ENCODE measurements at places on chromosomes 7 and 10. TPM values are rescaled to one million over a fixed set of nuclear protein-coding genes. Genes with fewer than 3 reads are reported as not detected.

GRCh38 chr10:114603948-114604347 is 54.1 kb downstream of the ABLIM1 start:
- H3K27ac ChIP-seq = peak overlapping the region; percentile 77
- DNase-seq = no peak
- H3K4me1 ChIP-seq = no peaks in the 10 kb centered on the region
- H3K27me3 ChIP-seq = no peaks in the 10 kb centered on the region
- H3K4me3 ChIP-seq = no peak overlapping the region

DNA sequence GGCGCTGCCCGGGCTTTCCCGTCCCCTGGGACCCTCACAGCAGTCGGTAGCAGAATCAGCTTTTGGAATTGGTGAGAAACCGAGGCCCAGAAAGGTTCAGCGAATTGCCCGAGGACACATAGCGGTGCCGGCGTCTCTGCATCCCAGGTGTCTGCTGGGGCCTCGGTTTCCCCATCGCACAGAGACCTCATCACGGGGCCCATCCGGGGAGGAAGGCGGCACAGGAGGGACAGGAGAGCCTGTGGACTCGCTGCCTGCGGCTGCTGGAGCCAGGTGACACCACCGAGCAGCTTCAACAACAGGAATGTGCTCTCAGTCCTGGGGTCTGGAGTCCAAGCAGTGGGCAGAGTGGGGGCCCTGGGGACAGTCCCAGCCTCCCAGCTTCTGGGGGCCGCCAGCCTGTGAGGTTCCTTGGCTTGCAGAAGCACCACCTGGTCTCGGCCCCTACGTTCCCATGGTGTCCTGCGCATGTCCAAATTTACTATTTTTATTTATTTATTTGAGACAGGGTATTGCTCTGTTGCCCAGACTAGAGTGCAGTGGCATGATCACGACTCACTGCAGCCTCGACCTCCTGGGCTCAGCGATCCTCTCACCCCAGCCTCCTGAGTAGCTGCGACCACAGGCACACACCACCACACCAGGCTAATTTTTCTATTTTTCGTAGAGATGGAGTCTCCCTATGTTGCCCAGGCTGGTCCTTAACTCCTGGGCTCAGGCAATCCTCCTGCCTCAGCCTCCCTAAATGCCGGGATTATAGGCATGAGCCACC is 539 bp upstream of the COX19 start:
- peak overlapping the region; percentile 97 for H3K4me3 ChIP-seq
- H3K4me1 ChIP-seq = no peaks in the 10 kb centered on the region
- no peak overlapping the region for H3K27ac ChIP-seq
- H3K36me3 ChIP-seq = no peaks in the 10 kb centered on the region

GRCh38 chr7:152553671-152554317 is 118.0 kb upstream of the KMT2C start:
- H3K4me1 ChIP-seq = no peaks in the 10 kb centered on the region
- H3K4me3 ChIP-seq = no peak overlapping the region
- H3K27me3 ChIP-seq = no peaks in the 10 kb centered on the region
- no peak overlapping the region for H3K27ac ChIP-seq

- H3K27me3 ChIP-seq = no peaks in the 10 kb centered on the region
- no peak overlapping the region for H3K27ac ChIP-seq
- H3K4me3 ChIP-seq = no peak overlapping the region
These were observed 110.6 kb downstream of the LSM5 start for GRCh38 chr7:32379510-32380112.

GRCh38 chr7:32916006-32916405 is 24.4 kb upstream of the KBTBD2 start:
- H3K4me1 ChIP-seq = no peaks in the 10 kb centered on the region
- no peaks in the 10 kb centered on the region for H3K27me3 ChIP-seq
- no peaks in the 10 kb centered on the region for H3K36me3 ChIP-seq
- no peak overlapping the region for H3K27ac ChIP-seq

PPP1R9A gene
- 39.6 TPM for total RNA-seq

HGF gene
- 29.4 TPM for total RNA-seq

Data from uterus (tissue), 4 donors.